ENCODE measurements at places on chromosomes 4 and X.

DNA sequence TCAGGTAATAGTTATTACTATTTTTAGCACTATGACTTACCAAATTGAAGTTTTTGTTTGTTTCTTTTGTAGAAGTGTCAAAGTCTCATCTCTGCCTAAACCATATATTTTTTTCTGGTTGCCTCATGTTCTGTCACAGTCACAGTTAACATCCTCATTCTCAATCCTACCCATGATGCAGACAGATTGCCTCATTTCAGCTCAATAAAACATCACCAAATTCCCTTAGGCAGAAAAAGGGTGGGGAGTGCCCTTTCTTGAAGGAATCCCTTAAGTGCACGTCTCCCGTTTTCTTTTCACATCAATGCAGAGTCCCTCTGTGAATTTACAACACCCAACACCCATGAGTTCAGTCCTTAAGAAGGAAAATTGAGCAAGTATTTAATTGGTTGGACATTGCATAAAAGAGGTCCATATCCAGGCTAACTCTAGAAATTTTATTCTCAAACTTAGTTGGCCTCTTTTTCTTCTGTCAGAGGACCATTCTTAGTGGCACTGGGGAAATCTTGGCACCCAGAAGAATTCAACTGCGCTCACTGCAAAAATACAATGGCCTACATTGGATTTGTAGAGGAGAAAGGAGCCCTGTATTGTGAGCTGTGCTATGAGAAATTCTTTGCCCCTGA is 103.7 kb upstream of the BMPR1B start:
- DNase-seq, result no peak

DNA sequence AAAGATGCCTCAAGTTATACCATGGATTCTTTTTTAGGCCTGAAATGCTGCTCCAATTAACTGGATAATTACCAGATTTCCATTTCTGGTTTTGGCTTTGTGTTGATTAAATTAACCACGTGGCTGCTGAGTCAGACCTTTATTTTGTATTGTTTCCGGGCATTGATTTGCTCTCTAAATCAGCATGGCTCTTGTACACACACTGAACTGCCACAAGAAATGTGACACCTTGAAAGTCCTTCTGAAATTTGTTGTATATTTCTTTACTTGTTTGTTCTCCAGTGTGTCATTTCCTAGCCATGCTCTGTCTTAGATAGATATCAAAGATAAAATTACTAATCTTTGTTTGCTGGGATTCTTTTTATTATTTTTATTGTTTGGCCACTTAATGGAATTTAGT is 11.7 kb downstream of the MTTP start:
- no peak for DNase-seq

- peak; percentile 77 for DNase-seq
These were observed 4.0 kb upstream of the ZNF518B start for GRCh38 chr4:10461091-10461849.

DNA sequence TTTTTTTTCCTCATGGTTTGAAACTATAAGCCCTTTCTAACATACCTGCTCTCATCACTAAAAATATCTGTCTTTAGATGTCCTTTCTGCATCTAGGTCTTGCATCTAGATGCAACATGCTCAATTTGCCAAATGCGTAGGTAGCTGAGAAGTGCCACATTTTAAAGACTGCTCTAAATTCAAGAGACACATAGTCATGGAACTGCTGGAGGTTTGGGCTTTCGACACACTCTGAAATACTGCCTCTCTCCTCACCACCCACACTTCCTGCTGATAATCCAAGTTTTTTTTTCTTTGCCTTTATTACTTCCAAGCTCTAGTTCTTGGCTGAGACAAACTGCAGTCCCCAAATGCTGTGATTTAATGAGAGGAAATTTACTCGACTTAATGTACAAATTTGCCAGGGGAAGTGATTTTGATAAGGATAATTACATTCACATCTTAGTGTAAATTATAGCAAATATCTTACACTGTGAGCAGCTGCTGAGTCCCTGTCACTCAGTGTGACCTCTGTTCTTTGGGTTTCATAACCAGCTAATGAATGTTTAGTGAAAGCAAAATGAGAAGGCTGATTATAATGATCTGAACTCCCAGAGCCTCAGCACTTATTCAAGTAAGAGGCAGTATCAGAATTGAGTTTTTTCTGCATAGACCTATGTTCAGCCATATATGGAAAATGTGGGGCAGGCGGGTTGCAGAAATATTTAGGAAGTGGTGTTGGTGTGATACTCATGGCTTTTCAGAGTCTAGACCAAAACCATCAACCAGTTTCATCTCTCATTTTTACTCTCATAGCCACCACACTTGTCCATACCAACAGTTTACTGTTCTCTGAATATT is 31.3 kb downstream of the DRD5 start:
- DNase-seq, result no peak

- DNase-seq, result peak; percentile 52
These were observed 46.6 kb upstream of the PRRG1 start for GRCh38 chrX:37302569-37302968.

DNA sequence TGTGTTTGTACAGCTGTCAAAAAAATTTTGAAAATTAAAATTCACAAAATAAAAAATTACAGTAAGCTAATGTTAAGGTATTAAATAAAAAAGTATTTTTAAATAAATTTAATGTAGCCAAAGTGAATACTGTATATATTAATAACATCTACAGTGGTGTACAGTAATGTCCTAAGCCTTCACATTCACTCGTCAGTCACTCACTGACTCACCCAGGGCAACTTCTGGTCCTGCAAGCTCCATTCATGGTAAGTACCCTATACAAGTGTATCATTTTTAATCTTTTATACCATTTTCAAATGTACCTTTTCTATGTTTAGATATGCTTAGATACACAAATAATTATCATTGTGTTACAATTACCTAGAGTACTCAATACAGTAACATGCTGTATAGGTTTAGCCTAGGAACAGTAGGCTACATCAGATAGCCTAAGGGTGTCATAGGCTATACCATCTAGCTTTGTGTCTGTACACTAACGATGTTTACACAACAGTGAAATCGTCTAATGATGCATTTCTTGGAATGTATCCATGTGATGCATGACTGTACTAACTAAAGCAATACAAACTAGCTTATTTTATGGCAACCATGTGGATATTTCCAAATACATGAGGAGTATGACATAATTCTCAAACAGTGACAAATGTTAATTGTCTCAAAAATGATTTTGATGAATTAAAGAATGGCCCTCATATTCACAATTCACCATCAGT is 13.7 kb downstream of the DDX60 start:
- DNase-seq, result no peak

GRCh38 chr4:168790898-168791297 is 219.2 kb downstream of the CBR4 start:
- no peak for DNase-seq

DNA sequence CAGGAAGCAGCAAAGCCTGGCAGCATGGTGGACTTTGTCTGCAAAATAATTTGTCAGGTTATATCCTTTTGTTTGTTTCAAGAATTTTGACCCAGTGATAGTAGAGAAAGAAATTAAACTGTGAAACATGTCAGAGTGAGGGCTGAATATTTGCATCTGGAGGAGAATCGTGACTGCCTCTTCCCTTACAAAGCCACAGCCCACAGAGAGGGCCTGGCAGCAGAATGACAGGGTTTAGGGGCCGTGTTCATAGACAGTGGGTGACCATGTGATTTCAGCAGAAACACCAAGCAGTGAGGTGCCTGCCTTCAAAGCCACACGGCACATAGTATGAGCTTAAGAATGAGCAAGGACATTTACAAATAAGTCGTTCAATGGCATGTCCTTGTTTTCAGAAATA is 24.4 kb upstream of the PLAC8 start:
- DNase-seq, result no peak

DNA sequence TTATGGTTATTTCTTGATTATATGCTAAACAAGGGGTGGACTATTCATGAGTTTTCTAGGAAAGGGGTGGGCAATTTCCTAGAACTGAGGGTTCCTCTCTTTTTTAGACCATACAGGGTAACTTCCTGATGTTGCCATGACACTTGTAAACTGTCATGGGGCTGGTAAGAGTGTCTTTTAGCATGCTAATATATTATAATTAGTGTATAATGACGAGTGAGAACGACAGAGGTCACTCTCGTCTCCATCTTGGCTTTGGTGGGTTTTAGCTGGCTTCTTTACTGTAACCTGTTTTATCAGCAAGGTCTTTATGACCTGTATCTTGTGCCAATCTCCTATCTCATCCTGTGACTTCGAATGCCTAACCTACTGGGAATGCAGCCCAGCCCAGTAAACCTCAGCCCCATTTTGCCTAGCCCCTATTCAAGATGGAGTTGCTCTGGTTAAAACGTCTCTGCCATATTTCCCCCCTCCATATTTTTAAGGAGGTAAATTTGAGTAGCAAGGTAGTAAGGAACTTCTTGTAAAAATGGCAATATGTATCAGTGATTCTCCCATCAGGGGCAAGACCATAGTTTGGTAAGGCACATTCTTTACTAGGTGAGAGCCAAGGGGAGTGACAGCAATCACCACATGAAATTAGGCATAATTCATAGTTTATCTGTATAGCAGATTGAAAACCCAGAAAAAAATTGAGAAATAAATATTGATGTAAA is 2.6 kb downstream of the CXCL2 start:
- no peak for DNase-seq

GRCh38 chr4:102288497-102288896 is 56.8 kb downstream of the SLC39A8 start:
- no peak for DNase-seq

DNA sequence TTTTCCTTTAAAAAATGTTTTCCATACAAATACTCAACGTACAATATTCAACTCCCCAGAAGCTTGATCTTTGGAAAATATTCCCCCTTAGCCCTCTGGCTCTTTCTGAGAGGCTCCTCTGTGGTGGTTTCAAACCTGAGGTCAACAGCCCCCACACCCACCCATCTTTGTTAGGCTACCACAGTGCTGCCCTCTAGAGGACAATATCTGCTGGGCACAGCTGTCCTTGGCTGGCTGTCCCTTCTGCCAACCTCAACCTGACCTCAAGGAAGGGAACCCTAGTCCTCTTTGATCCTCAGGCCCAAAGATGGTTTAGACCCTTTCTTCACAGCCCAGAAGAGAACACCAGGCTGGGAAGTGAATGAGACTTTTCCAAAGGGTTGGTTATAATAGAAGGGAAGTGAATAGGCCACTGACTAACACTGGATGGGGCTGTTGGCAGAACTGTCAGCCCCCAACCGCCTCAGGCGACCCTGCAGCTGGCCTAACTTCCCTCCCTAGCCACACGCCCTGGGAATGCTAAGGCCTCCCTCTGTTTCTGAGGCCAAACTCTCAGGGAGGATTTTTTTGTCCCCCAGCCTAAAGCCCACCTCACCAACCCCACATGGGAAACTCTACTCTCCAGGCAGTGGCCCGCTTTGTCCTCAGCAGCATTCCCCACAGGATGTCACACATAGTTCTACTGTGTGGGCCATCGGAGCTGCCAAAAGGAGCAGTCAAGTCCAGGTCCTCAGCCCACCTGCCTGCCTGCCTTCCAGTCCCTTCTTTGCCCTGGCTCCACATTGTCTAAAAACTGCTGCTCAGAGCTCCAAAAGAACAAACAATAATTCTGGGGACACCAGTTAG is 34.3 kb downstream of the NYX start:
- DNase-seq, result peak; percentile 67

GRCh38 chr4:153081693-153082092 is 122.5 kb upstream of the TRIM2 start:
- no peak for DNase-seq

DNA sequence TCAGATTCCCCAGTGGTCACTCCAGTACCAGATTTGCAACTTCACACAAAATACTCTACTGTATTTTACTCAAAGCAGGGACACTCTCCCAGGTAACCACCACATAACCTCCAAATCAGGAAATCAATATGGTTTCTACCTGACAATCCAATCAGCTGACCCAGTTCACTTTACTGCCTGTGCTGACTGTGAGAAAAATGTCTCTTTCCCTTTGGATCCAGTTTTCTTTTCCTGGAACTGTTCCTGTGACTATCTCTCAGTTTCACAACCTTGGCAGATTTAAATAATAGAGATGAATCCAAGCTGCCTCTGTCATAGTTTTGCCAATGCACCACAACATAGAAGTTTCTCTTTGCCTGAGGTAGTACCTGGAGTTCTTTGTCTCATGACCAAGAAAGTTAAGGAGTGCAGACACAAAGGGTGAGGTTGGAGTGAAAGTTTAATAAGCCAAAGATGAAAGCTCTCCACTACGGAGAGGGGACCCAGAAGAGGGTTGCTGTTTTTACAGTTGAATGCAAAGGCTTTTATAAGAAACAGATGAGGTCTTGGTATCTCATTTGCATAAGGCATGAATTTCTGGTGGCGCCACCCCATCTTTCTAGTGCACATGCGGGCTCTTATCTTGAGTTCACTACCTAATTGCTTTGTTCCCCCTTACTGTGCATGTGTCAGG is 29.7 kb upstream of the IL9R start:
- no peak for DNase-seq

- DNase-seq, result peak; percentile 6
These were observed 527.2 kb downstream of the GBA3 start for GRCh38 chr4:23219779-23220408.

GRCh38 chr4:61924131-61924530 is 724.0 kb downstream of the ADGRL3 start:
- peak; percentile 16 for DNase-seq

- no peak for DNase-seq
These were observed 150.9 kb downstream of the BCOR start for GRCh38 chrX:39946822-39947221.

GRCh38 chr4:55446578-55446922 is 50.8 kb downstream of the TMEM165 start:
- DNase-seq, result no peak

- DNase-seq, result no peak
These were observed 835.5 kb downstream of the PDHA2 start for GRCh38 chr4:96675416-96675815.

- peak; percentile 3 for DNase-seq
These were observed 1.2 kb upstream of the PHKA2 start for GRCh38 chrX:18985186-18985435.

DNA sequence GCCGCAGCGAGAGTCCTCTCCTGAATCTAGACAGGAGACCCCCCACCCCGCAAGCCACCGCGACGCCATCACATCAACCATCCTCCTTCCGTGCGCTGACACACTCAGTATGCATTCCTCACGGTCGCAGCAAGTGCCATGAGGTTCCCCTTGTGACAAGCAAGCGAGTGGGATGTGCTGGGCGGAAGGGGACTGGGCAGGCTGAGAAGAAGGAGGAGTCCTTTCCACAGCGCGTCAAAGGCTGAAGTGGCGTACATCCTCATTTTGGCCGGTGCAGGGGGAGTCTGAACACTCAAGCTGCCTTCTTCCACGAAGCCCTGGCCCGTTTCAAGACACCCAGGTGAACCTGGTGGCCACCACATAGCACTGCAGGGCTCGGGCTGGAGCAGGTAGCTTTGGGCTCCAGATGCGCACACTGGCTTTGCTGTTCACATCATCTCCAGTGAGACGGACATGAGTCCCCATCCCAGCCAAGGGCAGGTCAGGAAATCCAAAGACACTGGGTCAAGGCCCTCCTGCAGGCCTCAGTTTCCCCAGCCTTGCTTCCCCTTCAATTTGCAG is 30.4 kb downstream of the CCNQ start:
- DNase-seq, result peak; percentile 44

- no peak for DNase-seq
These were observed 24.2 kb downstream of the HAUS3 start for GRCh38 chr4:2217726-2218125.

DNA sequence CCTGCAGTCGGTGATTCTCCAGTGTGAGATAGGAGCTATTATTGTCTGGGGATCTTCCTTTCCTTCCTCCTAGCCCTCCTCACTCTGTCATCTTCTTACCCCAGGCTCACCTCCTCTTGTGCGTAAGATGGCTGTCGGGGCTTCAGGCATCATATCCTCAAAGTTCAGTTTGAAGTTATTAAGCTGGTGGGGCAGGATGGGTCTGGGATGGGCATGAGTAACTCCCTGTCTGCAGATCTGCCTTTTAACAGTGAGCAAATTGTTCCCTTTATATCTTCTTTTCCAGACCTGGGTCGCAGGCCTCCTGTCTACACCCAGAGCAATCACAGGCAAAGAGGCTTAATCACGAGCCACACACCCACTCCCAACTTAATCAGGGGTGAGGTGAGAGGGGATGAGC is 900 bp upstream of the MTMR1 start:
- no peak for DNase-seq

Data from GM23338 (cell line).